NT2/D1 (cell line): ENCODE measurements at places on chromosomes 13 and 19.

DNA sequence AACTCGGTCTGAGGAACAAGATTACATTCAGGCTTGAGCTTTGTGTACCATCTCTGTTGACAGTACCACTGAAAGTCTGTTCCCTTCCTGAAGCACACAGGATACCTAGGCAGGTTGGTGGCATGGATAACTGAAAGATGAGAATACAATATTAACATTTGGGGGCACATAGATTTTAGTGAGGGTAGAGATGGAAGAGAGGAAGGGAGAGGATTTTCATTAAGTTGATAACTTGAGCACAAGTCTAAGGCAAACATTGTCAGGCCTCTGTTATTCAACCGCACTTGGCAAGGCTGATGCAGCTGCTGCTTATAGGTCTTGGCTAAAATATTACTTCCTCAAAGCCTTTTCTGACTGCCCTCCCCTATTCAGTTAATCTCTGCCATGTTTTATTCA, 10.9 kb downstream of the MIR17HG start:
- DNase-seq, result no peak

DNA sequence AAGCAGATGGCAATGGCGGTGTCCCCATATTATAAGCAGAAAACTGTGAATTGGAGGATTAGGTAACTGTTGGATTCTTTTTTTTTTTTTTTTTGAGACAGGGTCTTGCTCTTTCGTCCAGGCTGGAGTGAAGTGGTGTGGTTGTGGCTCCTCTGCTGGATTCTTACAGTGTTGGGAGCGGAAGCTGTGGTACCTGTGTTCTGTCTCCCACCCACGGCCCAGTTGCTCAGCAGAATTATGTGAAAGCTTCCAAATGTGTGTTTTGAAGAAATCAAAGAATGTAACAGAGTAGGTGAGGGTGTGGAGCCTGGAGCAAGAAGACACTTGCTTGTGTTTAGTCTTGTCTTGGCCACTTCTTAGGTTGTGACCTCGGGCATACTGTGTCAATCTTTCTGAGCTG, 295.6 kb downstream of the SHISA2 start:
- no peak for DNase-seq

- DNase-seq, result no peak
These were observed 28.3 kb downstream of the CNMD start for GRCh38 chr13:52711286-52711685.

DNA sequence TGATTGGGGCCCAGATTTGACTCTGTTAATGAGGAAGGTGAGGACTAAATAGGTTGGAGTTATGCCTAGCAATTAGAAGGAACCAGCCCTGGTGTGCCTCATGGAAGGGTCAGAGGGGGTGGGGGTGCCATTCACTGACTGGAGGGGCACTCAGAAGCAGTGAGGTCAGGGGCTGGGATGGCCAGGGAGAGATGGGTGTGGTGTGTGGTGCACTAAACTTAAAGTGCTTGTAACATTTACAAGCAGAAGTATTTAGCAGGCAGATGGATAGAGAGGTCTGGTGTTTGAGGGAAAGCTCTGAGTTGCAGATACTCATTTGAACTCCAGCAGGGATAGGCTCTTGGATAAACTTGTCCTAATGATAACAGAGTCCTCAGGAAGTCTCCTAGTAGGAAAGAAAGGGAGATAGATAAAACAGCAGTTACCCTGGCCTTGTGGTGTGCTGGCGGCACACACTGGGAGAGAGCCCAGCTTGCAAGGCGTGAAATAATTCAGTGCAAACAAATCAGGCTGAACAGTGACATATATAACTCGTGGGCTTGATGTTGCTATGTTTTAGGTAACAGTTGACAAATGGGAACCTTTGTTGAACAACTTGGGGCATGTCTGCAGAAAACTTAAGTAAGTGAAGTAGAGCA, 20.0 kb upstream of the UPF3A start:
- DNase-seq, result no peak

DNA sequence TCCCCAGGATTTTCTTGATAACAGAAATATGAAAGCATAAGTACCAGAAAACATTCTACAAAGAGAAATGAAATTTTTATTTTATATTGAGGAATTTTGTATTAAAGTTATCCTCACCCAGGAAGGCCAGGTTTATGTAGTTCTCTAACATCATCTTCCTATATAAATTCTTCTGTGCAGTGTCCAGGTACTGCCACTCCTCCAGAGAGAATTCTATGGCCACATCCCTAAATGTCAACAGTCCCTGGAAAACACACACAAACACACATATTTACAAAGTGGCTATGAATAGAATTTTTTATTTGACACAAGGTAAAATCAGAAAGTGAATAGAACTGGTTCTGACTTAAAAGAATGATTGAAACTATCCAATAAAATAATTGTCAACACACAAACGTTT, 110.5 kb upstream of the ZNF91 start:
- DNase-seq, result no peak

GRCh38 chr19:46353730-46354528, 7.0 kb downstream of the PPP5C start:
- DNase-seq, result no peak
